AG08396 (cell line): ENCODE measurements at places on chromosomes 3 and 15.

DNA sequence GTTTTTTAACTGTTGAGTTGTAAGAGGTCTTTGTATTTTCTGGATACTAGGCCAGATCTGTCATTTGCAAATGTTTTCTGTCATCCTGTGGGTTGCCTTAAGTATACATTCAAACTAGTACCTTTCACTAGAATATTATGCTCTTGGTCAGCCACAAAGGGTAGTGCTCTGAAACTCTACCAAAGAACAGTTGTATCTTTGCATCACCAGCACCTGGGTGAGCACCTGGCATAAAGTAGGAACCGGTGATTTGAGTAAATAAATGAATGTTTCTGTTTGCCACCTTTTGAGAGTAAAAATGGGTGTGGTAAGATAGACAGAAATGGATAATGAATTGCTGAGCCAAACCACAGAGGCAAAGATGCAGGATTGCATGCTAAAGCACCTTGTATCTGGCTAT lies 98.7 kb downstream of the SLCO3A1 start:
- DNase-seq, result no peak

- no peak for DNase-seq
These were observed 34.5 kb downstream of the RASGRP1 start for GRCh38 chr15:38530113-38530512.

- no peak for DNase-seq
These were observed 21.5 kb upstream of the MORF4L1 start for GRCh38 chr15:78850941-78851755.

DNA sequence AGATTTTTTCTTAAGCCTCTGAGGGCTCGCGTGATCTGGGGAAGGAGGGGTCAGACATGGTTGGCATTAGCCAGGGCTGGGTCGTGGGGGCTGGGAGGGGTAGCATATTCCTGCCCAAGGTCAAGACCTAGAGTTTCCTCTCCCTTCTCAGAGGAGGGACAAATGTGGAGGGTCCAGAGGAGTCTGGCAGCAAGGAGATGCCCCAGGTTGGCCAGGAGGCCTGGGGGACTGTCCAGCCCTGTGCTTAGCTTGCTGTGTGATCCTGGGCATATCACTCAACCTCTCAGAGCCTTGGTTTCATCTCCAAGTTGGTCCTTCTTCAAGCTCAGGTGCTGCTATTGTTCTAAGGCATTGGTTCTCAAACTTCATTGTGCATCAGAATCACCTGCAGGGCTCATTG lies 9.1 kb upstream of the CAMP start:
- no peak for DNase-seq

DNA sequence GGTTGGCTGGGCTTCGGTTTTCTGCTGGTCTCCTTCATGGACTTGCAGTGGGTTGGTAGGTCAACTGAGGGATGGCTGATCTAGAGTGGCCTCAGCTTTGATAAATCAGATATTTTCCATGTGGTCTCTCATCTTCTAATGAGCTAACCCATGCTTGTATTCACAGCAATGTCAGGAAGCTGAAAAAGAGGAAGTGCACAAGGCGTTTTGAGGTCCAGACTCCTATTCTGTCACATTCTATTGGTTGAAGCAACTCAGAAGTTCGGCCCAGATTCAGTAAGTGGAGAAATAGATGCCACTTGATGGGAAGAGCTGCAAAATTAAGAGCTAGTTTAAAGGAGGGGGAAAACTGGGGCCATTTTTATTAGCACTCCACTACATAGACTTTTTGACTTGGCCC lies 361.2 kb downstream of the DIPK2A start:
- no peak for DNase-seq

GRCh38 chr15:98142572-98142971 lies 182.1 kb downstream of the ARRDC4 start:
- DNase-seq, result no peak

- no peak for DNase-seq
These were observed 60.4 kb upstream of the RNF7 start for GRCh38 chr3:141677701-141678100.

- no peak for DNase-seq
These were observed 236.0 kb upstream of the EIF1B start for GRCh38 chr3:40073310-40074007.

- no peak for DNase-seq
These were observed 313.5 kb downstream of the PYDC2 start for GRCh38 chr3:191774485-191774884.

DNA sequence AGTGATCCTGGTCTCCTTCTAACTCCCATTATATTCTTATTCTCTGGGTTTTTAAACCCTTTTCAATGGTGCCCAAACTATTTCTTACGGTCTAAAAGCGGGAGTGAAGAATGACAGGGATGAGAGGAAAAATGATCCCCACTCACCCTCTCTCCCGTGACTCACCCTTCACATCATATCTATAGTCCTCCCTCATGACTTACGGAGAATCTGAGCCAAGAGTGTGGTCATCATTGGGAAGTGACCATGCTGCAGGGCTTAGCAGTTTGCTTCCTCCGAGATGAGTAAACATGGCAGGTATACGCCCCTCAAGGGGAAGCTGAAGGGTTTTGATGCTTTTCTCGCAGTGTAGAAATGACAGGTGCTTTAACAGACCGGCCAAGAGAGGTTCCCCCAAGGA lies 274.0 kb downstream of the RYR3 start:
- DNase-seq, result no peak

DNA sequence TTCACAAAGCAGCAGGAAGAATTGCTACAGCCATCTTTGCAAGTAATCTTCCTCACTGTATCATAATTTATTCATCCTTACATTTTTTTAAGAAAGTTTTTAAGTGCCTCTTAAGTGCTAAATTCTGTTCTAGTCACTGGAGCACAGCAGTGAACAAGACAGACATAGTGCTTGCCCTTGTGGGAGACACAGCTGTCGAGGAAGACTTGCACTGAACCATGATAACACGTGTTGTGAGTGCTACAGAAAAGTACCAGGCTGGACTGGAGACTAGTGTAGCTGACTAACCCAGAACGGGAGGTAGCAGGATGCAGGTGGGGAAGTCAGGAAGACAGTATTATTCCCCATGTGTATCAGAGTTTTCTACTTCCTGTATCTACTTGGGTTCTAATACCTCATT lies 300.6 kb downstream of the TBL1XR1 start:
- no peak for DNase-seq

DNA sequence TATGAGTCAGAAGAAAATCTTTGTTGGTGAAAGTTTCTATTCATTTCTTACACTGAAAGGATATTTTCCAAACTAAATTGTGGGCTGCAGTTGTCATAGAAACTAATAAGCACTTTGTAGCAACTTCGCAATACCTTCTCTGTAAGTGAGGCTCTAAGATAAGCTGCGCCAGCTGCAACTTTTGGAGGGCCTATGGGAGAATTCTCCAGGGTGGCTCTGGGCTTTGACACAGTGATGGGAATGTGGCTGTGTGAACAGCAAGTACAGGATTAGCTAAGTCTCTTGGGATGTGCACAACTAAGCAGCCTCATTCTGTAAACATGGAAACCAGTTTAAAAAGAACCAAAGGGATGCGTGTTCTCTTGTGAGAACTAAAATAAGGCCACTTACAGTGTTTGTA lies 124.6 kb upstream of the SGO1 start:
- no peak for DNase-seq
